RPMI7951 (cell line): ENCODE measurements at places on chromosomes 6 and 20.

- no peak for DNase-seq
These were observed 866 bp upstream of the BTN3A3 start for GRCh38 chr6:26439151-26440125.

DNA sequence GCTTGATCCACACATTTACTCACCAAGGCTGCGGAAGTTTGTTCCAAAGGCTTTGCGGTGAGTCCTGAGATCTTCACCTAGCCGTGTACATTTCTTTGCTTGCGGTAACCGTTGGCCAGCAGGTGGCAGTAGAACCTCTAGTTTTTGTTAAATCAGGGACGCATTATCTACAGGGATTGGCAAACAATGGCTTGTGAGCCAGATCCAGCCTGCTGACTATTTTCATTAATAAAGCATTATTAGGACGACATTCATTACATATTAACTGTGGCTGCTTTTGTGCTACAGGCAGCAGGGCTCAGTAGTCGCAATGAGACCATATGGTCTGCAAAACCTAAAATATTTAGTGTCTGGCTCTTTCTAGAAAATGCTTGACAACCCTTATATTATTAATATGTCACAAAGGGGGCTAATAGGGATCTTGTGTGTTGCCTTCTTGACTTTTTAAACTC is 174.1 kb downstream of the DOK5 start:
- peak; percentile 69 for DNase-seq

DNA sequence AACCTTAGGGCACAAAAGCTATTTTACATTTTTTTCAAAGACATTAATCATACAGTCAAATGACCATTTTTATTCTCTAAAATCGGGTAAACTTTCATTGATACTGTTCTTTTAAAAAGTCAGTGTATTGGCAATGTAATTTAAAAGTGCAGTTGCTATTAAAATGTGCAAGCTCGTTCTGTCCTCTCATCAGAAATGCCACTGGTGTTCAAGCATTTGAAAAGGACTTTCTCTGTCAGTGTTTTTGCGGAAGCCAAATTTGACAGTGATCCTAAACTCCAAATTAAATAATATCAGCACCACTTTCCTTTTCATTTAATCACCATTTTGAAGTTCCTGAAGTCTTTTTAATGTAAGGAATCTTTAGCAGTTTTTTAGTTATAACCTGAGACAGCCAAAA is 69.6 kb downstream of the AFG1L start:
- no peak for DNase-seq

DNA sequence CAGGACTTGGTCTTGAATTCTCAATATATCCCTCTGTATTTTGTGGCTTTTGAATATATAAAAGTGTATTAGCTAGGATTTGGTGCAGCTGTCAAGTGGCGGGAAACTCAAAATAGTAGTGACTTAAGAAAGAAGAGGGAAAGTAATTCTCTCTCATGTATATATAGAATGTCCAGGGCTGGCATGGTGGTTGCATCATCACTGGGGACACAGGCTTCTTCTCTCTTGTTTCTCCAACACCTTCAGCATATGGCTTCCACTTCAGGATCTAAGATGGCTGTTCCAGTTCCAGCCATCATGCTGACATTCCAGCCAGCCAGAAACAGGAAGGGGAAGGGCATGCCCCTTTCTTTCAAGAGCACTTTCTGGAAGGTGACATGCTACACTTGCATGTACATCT is 11.8 kb upstream of the GPR6 start:
- DNase-seq, result no peak

DNA sequence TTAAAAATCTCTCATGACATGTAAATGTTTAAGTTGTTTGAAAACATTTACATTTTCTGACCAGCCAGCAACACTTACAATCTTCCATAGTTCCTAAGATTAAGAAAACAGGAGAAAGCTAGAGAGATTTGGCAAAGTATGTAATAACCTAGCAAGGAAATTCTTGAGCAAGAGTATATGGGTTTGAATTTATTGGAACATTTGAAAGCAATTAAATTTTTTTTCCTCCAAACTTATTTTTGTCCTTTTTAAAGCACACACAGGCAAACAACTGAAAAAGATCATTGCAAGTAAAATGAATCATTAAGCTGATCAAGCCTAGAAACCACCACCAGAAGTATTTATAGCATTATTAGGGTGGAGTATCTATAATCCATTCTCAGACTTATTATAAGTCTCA is 20.1 kb upstream of the ZNF217 start:
- DNase-seq, result no peak

DNA sequence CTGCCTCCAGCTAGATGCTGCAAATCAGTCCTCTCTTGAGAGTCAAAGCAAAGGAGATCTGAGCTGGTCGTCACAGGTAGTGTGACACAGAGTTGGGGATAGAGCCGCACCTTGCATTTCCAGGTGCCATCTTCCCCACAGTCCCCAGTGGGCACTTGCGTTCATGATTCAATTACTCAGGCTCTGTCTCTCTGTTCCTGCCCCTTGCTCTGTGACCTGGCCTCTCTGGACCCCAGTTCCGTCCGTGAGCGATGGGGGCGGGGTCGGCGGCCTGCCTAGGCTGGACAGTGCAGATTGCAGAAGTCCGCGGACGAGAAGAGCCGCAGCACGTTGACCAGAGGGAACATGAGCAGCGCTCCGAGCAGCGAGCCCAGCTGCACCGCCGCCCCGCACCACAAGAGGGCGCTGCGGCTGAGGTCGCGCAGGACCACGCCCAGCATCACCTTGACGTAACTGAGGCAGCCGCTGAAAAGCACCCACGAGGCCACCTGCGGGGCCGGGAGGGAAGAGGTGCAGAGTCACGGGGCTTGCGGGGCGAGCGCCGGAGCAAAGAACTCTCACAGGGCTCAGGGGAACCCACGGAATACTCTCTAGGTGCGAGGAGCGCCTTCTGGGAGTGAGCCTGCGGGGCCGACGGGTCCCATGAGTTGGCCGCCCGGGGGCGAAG is 7.4 kb downstream of the SLC52A3 start:
- DNase-seq, result no peak

GRCh38 chr20:34047917-34048316 is 54.2 kb downstream of the RALY start:
- no peak for DNase-seq

- DNase-seq, result no peak
These were observed 6.9 kb downstream of the TAB2 start for GRCh38 chr6:149324428-149324827.

GRCh38 chr6:63456734-63457133 is 115.5 kb upstream of the LOC128125822 start:
- no peak for DNase-seq

DNA sequence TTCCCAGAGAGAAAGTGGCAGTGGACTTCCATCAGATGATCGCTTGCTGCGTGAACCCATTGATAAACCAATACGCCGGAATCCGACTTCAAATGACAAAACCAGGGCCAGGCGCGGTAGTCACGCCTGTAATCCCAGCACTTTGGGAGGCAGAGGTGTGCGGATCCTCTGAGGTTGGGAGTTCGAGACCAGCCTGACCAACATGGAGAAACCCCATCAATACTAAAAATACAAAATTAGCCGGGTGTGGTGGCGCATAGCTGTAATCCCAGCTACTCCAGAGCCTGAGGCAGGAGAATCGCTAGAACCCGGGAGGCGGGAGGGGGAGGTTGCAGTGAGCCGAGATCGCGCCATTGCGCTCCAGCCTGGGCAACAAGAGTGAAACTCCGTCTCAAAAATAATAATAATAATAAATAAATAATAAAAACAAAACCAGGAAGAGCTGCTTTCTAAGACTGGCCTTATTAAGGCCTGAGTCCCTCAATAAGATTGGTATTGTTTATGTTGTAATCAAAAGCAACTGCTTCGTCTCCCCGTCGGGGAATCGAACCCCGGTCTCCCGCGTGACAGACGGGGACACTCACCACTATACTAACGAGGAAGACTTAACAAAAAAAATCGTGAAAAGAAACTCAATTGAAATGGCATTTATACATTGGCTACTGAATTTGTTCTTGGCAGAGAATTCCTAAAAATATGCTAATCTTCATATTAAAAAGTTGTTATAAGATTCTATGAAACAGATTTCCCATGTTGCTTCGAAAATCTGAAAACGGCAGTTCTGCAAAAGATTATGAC is 110.2 kb upstream of the ZNF184 start:
- peak; percentile 65 for DNase-seq
